ENCODE measurements at places on chromosomes 2 and 18.

- DNase-seq: peak; percentile 36
These were observed 34.8 kb downstream of the C1D start for GRCh38 chr2:68027959-68028358.

DNA sequence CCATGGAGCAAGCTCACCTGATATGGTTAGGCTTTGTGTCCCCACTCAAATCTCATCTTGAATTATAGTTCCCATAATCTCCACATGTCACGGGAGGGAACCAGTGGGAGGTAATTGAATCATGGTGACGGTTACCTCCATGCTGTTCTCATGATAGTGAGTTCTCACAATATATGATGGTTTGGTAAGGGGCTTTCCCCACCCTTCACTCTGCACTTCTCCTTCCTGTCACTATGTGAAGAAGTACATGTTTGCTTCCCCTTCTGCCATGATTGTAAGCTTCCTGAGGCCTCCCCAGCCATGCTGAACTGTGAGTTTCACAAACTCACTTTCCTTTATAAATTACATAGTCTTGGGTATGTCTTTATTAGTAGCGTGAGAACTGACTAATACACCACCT, 435.7 kb upstream of the ID2 start:
- DNase-seq: no peak

DNA sequence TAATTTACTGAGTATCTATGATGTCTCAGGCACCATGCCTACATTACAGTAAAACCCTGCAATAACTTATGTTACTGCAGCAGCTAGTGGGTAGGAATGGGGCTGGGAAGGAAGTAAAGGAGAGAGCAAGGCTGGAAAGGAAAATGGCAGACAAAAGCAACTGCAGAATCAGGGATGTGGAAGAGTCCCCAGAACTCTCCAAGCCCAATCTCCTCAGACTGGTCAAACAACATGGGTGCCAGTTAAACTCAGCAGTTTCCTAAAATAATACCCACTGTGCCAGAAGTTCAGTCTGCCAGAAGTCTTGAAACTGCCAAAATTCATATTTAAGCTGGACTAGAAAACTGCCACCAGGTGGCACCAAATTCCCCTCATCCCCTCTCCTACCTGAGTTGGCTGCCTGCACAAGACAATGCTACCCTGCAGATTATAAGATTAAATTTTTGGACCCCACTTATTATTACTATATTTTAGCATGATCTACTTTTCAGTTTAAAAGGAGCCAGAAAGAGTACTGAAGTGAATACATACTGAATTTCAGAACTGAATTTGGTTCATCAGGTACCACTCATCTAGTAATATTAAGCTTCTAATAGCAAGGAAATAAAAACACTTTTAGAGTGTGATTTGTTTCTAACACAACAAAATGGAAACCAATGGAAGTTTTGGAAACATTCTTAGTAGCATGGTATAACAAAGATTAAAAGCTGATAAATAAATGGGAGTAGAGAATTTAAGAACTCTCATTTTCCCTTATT, 86.8 kb upstream of the DNER start:
- peak; percentile 71 for DNase-seq

- DNase-seq: peak; percentile 77
These were observed 24.5 kb upstream of the HPCAL1 start for GRCh38 chr2:10278029-10278762.

GRCh38 chr2:146652311-146652710, 1192.5 kb upstream of the ACVR2A start:
- DNase-seq: peak; percentile 38

- no peak for DNase-seq
These were observed 22.6 kb upstream of the TBC1D8 start for GRCh38 chr2:101173707-101174295.

GRCh38 chr18:59990121-59990823, 90.5 kb downstream of the PMAIP1 start:
- no peak for DNase-seq

- no peak for DNase-seq
These were observed 192.1 kb downstream of the MGAT5 start for GRCh38 chr2:134445985-134446382.

DNA sequence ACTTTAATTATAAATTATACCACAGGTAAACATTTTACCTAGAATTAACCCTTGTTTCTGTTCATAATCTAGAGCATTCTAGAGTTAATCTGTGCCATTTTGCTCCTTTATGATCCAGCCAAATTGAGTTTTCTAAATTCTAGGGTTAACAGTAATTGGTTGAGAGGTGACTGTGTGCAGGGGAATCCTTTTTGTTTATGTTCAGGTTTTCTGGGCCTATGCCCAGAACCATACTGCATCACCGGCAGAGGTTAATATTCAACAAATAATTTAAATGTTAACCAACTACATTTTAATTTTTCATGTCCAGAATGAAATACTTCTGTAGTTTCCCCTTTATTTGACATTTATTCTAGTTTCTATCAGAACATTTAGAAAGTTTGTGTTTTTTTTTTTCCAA, 32.3 kb downstream of the CARF start:
- DNase-seq: peak; percentile 21

- DNase-seq: peak; percentile 54
These were observed 146.5 kb upstream of the MMADHC start for GRCh38 chr2:149733936-149734685.

GRCh38 chr2:46230115-46230571, 67.1 kb upstream of the EPAS1 start:
- no peak for DNase-seq

GRCh38 chr2:105489168-105489878, 90.5 kb upstream of the FHL2 start:
- no peak for DNase-seq

- no peak for DNase-seq
These were observed 11.6 kb upstream of the LRRFIP1 start for GRCh38 chr2:237615631-237616249.

- peak; percentile 85 for DNase-seq
These were observed 135.6 kb downstream of the ARHGAP15 start for GRCh38 chr2:143264851-143265250.

DNA sequence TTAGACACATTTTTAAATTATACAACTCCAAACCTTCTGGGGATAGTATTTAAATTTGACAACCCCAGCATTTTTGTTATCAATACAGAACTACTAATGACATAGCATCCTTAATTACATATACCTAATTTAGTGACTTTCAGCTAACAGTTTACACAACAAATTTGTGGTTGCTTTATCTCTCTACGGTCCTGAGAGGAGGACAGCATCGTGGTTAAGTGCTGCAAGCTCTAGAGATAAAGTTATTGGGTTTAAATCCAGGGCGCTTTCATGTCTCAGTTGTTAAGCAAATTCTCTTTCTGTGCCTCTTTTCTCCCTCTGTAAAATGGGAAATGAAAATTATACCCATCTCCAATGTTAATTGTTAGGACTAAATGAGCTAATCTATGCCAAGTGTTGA, 129.3 kb downstream of the METTL4 start:
- DNase-seq: no peak

DNA sequence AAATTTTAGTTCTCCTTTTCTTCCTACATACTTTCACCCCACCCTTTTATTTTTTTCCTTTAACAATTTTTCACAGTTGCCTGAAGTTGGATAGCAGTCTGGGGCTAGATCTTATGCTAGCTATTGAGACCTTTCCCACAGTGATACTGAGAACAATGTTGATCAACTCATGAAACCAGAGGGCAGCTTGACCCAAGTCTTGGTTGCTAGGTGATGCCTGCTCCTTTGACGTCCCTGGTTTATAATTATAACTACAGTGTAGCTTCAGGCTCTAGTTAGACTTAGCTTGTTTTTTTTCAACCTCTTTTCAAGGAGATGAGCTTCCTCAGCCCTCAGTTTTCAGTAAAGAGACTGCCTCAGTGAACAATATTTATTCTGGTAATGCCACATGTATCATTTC, 648.5 kb downstream of the IRS1 start:
- no peak for DNase-seq

DNA sequence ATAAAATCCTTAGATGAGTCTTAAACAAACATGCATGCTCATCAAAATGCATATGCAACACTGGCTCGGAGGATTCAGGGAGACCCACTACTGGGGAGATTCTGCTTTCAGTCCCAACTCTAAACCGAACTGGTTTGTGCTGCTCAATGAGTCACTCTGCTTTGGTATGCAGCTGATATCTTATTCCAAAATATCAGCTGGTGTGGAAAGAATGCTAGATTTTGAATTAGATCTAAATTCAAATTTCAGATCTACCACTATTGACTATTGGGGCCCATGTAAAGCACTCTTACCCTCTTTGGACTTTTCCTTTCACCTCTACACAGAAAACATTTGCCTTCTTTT, 39.2 kb upstream of the TTN start:
- no peak for DNase-seq

- no peak for DNase-seq
These were observed 201.2 kb downstream of the CBLN2 start for GRCh38 chr18:72342933-72343332.

GRCh38 chr2:136139631-136140030, 21.7 kb upstream of the CXCR4 start:
- DNase-seq: no peak

DNA sequence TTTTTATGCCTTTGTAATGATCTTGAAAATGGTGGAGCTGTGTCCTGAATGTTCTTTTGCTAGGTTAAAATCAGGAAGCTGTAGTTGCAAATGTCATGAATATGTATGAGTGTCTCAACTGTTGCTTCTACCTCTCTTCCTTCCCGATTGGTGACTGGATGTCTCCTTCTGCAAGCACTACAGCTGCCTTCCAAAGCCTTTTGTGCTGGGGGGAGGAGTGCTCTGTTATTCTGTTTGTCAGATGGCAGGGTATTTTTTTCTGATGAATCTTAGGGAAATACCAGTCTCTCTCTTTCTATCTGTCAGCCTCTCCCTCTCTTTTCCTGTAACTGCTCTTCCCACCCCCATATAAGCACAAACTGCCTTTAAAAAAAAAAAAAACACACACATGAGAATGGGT, 1396.3 kb upstream of the CELF4 start:
- DNase-seq: no peak

GRCh38 chr2:163182764-163183354, 344.3 kb upstream of the KCNH7 start:
- DNase-seq: no peak

DNA sequence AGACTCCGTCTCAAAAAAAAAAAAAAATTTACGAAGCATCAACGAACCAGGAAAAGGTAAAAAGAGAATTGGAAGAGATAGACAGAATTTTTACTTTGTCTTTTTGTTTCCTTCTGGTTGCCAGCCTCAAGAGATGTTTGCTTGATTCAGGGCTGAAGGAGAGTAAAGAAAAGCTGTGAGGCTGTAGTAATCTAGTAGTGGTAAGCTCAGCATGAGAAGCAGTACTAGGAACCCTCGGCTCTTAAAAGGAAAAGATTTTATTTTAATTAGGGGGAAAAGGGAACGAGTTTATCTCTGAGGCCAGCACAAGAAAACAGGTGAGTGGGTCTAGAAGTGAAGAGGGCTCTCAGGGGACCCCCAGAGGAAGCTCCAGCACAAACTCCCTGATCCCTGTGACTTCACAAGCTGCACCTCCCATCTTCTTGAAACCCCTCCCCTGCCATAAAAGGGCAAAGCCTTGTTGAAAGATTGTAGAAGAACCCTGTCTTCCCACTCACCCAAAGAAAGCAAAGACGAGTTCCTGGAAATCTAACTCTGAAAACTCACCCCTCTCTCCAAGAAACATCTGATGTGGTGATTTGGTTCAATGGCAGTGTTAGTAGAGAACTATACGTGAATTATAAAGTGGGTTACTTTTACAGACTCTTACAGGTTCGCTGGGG, 8.6 kb downstream of the RBMS1 start:
- no peak for DNase-seq

- DNase-seq: no peak
These were observed 80.2 kb downstream of the NUP35 start for GRCh38 chr2:183204397-183204796.

DNA sequence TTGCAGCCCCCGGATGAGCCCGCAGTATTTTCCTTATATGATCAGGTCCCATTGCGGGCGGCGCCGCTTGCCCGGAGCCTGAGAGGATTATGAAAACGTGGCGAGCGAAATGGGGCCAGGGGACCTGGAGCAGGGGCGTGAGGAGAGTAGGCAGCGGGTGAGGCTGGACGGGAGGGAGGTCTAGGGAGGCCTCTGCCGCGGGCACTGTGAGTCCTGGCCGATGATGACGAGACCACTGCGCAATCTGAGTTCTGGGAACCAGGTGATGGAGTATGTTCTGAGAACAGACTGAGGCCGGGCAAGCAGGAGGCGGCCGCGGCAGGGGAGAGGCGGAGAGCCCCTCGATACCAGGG, 790 bp upstream of the ACAA2 start:
- DNase-seq: peak; percentile 47

- DNase-seq: no peak
These were observed 291.6 kb downstream of the TNS1 start for GRCh38 chr2:217711188-217711587.

- DNase-seq: no peak
These were observed 862.0 kb upstream of the ID2 start for GRCh38 chr2:7819850-7820249.

DNA sequence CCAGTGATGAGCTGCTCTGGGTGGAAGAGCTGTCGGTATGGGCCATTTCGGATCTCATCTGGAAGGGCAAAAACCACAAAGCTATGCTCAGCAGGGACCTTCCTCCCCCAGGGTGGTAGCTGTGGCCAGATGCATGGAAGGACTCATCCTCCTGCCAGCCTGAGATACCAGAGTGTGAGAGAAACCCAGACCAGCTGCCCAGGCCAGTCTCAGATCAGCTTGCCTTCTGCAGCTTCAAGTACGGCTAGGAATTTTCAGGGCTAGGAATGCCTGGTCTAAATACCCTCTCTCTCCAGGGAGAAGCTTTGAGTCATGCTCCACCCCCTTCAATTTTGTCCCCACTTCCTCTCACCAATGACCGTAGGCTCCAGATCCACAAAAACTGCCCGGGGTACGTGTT, 1.4 kb upstream of the TUBA4B start:
- DNase-seq: no peak

DNA sequence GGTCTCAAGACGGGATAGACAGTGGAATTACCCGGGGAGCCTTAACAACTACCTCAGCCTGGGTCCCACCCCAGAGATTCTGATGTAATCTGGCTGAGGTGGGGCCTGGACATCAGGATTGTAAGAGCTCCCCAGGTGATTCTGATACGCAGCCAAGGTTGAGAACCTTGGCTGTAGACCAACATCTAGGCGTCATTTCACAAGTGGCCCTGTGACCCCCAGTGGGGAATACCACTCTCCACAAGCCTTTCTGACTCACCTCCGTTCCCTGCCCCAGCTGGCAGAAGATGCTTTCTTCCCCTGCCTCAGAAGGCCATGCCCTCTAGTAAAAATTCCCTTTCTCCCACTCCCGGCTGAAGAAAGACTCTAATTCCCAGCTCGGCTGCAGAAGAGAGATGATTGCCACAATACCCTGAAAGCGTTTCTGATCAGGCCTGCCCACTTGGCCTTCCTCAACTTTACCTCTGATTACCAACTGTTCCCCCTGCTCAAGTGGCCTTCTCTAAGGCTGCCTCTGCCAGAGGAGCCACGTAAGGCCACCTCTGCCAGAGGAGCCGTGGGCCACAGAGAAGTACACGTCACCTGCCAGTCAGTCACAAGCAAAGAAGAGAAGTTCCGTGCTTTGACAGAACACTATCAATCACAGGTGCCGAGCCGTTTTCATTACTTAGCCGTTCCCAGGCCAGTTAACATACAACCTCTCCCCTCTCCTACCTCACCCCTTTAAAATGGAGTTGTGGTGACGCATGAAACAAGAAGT, 116.8 kb upstream of the PKDCC start:
- DNase-seq: no peak

All from foreskin fibroblast (primary cell).